ENCODE measurements at places on chromosomes 7 and 10.

DNA sequence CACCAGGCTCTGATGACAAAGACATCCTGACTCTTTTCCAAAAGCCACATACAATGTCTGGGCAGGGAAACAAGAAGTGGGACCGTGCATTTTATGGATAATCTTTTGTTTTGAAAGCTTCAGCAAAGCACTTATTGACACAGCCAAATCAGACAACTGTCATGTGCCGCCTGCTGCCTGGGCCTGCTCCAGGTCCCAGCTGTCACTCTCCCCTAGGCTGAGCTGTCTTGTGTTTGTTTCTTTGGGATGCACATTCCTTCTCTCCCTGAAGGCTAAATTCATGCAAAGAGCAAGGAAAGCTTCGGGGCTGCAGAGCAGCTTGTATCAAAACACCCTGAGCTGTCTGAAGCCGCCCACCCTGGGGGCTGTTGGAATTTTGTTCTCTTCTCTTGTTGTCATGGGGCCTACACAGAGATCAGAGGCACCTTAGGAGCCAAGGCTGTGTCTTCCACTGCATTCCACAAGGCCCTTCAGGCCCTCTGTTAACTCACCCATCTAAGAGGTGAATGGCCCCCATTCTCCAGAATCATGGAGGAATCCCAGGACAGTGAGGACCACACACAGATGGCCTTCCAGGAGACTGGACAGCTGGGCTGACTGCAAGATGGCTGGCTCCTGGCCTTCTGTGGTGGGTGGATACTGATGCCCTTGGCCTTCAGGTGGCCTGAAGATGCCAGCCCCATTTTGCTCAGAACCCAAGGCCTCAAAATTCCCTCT lies 17.8 kb upstream of the SLC18A2 start:
- no peak for DNase-seq

DNA sequence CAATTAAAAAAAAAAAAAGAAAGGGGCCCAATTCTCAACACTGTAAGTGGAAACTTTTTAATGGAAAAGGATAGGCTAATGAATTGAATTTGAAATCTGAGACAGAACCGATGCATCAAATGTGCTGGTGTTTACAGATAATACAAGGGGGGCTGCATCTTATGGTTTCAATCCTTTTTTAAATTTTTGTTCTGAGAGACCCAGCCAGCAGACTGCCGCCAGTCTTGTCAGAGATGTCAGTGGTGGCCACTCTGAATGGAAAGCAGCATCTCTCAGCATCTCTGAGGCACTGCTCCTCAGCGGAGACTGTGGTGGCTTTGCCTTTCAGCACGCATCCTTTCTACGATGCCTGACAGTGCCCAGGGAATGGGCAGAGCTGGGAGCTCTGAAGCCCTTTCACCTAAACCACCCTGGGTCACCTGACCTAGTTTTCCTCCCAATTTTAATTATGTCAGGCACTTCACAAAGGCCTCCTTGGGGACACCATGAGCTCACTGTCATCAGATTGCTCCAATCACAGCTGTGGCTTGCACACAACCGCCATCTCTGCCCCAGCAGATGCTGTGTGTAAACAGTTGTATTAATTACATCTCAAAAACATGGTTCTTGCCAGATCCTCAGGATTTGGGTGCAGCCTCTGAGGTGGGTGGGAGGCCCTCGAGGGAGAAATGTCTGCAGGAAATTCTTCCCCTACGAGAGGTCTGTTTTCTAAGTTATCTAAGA lies 81.2 kb downstream of the EGFR start:
- DNase-seq: no peak

GRCh38 chr10:95246582-95247051 lies 44.2 kb downstream of the PDLIM1 start:
- peak; percentile 81 for DNase-seq

DNA sequence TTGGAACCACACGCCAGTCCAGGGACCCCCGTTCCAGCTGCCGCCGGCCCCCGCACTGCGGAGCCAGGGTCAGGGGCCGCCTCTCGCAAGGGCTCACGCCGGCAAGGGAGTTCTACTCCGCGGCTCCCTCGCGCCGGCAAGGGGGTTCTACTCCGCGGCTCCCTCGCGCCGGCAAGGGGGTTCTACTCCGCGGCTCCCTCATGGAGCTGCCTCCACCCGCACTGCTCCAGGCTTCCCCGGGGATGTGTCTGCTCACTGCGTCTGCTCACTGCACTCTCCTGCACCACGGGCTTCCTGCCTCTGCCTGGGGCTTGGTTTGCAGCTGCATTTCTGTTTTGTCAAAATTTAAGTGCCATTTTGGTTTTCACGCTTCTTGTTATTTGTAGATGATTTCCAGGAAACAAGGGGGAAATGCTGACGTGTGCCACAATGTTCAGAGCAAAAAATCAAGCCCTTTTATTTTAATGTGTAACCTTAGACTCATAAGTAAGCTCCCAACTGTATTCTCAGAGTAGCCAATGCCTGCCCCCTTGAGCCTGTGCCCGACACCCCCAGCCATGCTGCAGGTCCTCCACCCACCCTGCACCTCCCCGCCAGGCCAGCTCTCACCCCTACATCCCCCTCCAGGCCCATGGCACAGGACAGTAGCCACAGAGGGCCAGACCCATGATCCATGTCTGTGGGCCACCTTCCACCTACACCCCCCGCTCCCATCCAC lies 246.2 kb downstream of the MAD1L1 start:
- DNase-seq: no peak

DNA sequence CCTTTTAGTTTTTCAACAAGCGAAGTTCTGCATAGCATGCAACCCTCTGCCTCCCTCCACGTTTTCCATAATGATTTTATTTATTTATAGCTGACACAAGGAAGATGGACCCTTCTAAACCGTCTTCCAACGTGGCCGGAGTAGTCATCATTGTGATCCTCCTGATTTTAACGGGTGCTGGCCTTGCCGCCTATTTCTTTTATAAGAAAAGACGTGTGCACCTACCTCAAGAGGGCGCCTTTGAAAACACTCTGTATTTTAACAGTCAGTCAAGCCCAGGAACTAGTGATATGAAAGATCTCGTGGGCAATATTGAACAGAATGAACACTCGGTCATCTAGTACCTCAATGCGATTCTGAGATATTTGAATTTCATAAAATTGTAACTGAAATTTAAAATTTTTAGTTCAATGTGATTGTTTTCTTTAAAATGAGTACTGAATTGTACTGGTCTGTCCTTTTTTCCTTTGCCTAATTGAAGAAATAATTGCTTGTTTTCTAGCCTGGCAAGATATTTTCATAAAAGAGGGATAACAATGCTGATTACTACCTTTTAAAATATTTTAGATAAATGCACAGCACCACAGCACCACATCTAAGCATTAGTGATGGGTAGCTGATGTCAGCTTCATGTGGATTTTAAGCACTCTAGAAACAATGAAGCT lies 41.5 kb upstream of the SLC39A12 start:
- DNase-seq: peak; percentile 70

DNA sequence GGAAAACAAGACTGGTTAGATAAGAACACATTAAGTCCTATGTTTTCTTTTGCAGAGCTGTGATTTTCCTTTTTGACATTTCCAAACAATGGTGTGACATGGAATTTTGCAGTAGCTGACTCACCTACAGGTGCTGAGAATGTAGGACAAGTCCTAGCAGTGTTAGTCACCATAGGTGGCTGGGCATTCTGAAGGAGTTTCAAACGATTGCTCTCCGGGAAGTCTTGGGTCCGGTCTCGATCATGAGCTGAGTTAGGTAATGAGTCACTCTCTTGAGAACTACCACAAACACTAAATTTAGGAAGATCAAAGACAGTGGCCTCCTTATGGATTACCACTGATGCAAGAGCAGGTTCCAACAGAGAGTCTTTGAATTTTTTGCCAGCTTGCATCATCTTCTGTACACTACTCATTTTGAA lies 3.6 kb downstream of the FIGNL1 start:
- peak; percentile 99 for DNase-seq

DNA sequence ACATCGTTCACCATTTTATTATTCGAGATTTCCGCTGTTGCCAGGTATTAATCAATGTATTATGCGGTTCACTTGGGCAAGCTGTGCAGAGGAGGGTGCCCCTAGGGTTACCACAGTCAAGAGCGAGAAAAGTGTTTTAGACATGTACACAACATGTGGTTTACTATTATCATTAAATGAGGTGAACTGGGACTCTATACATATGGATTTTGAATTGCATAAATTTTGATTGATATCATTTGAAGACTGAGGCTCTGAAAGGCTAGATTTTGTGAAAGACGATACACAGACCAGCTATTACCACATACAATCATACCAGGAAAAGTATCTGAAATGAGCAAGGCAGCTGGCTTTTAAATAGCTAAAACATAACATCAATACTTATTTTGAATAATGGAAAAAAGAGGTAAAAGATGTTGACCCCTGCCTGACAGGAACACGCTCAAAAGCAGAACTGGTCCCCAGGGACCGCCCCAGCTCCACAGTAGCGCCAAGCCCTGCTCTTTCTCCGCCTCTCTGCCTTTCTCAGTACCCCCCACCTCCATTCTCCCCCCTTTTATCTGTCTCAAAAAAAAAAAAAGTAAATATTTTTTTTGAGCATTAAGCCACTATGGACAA lies 413.4 kb upstream of the MKI67 start:
- no peak for DNase-seq

- DNase-seq: no peak
Observed at GRCh38 chr7:7017707-7018280, 164.6 kb upstream of the C1GALT1 start.

GRCh38 chr10:7537126-7537525 lies 126.3 kb upstream of the SFMBT2 start:
- no peak for DNase-seq

DNA sequence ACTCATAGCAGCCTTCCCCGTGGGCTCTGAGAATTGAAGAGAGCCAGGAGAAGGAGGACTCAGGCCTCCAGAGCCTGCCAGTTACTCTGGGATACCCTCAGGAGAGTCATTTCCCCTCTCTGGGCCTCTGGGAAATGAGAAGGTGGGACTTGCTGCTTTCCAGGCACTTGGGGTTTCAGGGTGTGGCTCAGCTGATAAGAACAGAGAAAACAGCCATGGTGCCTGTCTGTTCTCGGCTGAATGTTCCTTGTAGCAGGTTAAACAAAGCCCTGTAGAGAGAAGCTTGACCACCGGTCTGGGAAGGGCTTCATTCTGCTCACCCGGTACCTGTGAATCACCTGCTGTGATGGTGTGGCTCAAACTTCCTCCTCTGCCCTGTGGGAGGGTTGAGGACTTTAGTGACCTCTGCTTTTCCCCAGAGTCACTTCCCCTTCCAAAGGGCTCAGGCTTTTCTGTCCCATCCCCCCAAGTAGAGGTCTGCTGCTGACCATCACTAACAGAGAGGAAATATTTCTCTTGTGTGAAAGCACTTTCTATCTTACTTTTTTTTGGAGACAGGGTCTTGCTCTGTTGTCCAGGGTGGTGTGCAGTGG lies 212.4 kb upstream of the GALNT17 start:
- DNase-seq: no peak

DNA sequence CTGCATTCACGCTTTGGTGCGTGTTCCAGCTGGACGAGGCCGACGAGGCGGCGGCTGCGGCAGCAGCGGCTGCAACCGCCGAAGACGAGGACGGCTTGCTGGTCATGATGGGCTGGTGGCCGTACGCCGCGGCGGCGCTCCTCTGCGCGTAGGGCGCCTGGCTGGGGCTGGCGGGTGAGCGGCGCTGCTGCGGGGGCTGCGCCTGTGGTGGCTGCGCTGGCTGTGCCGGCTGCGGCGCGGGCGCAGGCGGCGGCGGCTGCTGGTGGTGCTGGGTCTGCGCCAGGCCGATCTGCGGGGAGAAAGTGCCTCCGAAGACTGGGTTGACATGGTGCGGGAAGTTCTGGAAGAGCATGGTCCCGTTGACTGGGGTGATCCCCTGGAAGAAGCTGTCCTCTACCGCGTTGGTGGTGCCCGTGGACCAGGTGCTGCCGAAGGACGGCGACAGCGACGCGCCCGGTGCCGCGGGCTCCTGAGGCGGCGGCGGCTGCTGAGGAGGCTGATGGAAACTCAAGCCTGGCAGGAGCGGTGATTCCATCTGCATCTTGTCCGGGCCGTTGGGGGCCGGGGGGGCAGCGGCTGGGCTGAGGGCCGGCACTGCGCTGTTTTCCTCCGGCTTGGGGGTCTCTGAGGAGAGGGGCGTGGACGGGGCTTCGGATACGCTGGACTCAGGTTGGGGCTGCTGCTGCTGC lies 51.1 kb downstream of the CPEB3 start:
- DNase-seq: peak; percentile 36

DNA sequence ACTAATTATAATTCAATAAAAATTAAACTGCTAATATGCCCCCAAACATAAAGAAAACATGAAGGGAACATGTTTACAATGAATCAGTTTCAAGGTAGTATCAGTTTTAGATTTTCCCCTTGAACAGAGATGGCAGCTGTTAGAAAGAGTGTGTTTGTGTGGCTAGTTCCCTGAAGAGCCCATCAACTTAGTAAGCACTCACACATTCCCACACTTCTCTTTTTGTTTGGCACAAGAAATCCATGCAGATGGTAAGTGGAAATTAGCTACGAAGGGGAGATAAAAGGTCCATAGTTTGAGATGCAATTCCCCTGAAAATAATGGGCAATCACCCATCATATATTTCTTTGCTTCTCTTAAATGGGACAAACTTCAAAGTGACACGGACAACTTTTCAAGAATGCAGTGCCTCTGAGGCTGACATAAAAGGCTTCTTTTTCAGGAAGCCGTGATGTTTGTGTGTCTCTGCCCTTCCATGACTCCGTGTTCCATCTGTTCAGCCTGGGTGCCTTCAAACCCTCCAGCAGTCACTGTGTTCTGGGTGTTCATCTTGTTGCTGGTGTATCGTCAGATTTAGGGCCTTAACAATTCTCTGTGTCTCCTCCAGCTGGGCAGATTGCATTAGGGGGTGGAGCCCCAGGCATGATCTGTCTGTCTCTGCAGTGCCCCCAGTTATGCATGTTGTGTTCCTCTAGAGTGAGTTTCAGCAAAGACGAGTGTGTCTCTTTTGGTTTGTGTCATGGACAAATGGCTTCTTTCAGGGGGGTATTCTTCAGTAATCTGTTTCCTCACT lies 259.5 kb upstream of the NPY start:
- no peak for DNase-seq

GRCh38 chr7:70694434-70694970 lies 437.4 kb upstream of the GALNT17 start:
- DNase-seq: peak; percentile 52

- no peak for DNase-seq
Observed at GRCh38 chr7:24769014-24769830, 12.0 kb upstream of the GSDME start.

- DNase-seq: no peak
Observed at GRCh38 chr10:29881336-29881771, 178.0 kb downstream of the JCAD start.

DNA sequence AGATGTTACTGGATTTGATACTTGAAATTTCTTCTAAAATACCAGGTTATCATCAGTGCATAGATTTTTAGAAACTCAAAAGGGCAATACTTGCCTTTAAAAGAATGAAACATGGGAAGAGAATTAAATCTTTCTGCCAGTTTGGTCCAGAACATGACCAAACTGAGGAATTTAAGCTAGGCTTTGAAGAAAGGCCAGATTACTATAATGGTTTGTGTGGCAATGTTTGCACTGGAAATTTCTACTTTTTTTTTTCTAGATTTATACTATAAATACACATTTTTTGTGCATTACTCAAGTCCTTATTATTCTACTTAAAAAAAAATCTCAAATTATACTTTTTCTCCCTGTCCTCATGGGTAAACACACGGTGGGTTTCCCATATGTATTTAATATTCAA lies 9.2 kb downstream of the MKX start:
- no peak for DNase-seq

GRCh38 chr7:23712368-23713284 lies 2.6 kb downstream of the STK31 start:
- peak; percentile 69 for DNase-seq
